Stimulated activated CD4-positive, alpha-beta T cell treated with anti-CD3 and anti-CD28 coated beads, Interleukin-4, amount 100 ng/mL, for 48 hours (primary cell): ENCODE measurements at places on chromosomes 4 and X.

DNA sequence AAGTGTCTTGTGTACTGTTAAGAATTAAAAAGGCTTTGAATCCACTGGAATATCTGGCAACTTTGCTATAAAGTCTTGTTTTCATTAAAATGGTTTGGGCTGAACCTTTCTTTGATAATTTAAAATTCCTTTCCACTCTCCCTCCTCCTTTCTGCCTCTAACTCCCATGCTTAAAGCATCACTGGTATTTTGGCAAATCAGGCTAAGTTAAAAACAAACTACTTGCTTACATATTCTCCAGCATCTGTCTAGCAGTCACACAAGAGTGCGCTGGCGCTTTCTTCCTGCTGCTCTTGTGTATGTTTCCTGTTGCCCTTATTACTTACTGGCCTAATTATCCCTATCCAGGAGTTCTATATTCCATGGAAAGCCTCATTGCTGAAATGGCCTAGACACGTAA, 136.6 kb downstream of the VEGFC start:
- no peak for DNase-seq

DNA sequence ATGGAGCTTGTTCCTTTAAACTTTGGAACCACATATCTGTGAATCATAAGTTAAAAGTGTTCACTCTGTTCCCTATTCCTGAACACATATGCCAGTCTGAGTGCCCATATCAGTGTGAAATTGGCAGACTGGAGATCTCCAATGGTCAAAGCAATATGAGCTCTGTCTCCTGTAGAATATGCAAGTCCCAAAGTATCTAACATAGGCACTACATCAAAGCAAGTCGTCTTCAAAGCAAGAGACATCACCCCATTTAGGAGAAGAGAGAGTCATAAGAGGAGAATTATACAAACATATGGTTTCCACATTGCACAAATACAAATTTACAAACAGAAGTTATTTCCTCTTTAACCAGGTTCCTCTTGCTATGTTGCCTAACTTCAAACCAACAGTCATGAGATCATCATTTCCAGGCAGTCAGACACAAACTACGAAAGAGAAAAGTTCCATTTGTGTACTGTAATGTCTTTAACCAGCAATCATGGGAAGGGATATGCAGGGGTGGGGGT, 9.9 kb upstream of the GK start:
- no peak for DNase-seq

- DNase-seq = no peak
Observed at GRCh38 chrX:153776120-153776599, 4.7 kb upstream of the SRPK3 start.

GRCh38 chr4:76772498-76773106, 125.3 kb downstream of the SOWAHB start:
- DNase-seq = no peak

DNA sequence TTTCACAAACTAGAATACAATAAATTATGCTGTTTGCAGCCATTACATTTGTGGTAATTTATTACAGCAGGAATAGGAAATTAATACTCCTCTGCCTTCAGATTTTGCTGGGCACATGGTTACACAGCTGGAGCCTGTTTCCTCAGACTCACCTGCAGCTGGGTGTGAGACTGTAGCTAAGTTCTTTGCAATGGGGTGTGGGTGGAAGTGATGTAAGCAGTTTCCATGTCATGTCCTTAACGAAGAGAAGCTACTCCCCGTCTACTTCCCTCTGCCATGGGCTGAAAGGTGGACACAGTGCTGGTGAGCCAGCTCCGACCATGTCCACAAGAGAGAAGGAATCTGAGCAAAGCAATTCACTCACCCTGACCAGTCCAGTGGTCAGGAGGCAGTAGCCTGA, 18.2 kb downstream of the SH3KBP1 start:
- no peak for DNase-seq

- no peak for DNase-seq
Observed at GRCh38 chrX:103864886-103865534, 33.0 kb upstream of the RAB9B start.

DNA sequence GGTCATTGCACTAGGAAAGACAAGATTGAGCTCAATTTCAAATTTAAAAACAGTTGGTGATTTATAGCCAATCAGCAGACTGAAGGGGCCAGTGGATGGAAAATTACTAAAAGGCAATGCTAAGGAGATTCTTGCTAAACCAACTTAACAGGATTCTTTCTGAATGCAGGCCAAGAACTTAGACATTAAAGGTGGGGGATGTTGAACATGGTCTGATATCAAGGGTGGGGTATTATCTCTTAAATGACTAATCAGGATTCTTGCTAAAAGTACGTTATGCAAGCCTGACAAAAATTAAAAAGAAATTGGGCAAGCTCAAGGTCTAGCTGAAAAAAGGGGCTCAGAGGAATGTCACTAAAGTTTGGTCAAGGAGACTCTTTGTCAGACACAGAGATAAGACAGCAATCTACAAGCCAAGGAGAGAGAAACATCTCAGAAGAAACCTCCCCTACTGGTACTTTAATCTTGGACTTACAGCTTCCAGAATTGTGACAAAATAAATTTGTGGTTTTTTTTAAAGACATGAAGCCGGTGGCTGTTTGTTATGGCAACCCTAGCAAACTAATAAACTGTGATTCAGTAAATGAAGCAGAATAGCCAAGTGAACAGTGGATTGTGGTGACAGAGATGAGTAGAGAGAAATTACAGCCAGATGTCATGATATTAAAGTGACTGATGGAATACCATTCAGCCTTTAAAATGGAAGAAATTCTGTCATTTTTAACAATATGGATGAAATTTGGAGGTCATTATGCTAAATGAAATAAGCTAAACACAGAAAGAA, 120.3 kb upstream of the KLHL4 start:
- DNase-seq = no peak

DNA sequence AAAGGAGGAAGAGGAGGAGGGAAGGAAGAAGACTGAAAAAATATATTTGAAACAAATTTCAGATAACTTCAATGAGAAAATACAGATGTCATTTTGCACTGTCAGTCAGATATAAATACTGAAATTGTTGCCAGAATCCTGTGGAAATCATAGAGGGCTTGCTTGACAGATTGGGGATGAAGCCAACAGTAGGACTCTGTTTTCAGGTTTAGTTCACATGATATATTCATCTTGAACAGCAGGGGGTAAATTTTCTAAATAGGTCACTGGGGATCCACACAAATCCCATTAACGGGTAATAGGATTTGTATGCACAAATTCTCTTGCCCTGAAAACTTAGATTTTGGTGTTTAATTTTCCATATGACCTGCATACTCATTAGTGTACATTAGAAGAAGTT, 103.3 kb upstream of the PCDH18 start:
- no peak for DNase-seq

DNA sequence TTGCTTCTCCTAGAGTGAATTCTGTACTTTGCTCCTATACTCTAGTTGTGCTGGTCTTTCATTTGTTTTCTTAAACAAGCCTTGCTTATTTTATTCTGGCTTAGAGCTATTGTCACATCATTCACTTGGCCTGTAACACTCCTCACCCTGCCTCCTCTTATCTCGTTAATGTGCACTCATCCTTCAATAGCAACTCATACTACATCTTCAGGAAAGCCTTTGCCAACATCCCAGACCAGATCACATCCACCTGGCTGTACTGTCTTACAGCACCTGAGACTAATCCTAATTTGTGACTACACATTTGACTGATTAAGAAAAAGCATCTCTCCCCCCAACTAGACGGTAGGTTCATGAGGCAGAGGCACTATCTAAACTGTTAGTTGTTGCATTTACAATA, 80.8 kb downstream of the SLC7A11 start:
- no peak for DNase-seq
